Epithelial cell of esophagus (primary cell): ENCODE measurements at places on chromosomes 16 and 17.

- DNase-seq: peak; percentile 85
Measured at GRCh38 chr16:57000271-57001025, 11.1 kb downstream of the NLRC5 start.

GRCh38 chr16:51756447-51757123 lies 605.5 kb upstream of the SALL1 start:
- no peak for DNase-seq

GRCh38 chr17:63433746-63434591 lies 12.1 kb downstream of the CYB561 start:
- peak; percentile 63 for DNase-seq

DNA sequence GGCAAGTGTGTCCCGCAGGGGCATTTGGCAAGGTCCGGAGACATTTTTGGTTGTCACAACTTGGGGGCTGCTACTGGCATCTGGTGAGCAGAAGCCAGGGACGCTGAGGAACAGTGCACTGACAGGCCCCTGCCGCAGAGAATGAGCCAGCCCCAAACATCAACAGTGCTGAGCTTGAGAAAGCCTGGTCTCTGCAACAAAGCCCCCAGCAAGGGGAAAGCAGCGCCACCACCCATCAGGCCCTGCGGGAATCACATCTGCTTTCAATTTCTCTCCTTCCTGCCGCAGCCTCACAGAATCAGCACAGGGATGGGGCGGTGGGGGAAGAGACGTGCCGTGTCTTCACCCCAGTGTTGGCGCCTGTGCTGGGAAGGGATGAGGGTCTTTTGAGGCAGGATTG lies 14.8 kb upstream of the PRPSAP1 start:
- no peak for DNase-seq

- DNase-seq: peak; percentile 82
Measured at GRCh38 chr17:37466471-37466870, 23.2 kb upstream of the DUSP14 start.

DNA sequence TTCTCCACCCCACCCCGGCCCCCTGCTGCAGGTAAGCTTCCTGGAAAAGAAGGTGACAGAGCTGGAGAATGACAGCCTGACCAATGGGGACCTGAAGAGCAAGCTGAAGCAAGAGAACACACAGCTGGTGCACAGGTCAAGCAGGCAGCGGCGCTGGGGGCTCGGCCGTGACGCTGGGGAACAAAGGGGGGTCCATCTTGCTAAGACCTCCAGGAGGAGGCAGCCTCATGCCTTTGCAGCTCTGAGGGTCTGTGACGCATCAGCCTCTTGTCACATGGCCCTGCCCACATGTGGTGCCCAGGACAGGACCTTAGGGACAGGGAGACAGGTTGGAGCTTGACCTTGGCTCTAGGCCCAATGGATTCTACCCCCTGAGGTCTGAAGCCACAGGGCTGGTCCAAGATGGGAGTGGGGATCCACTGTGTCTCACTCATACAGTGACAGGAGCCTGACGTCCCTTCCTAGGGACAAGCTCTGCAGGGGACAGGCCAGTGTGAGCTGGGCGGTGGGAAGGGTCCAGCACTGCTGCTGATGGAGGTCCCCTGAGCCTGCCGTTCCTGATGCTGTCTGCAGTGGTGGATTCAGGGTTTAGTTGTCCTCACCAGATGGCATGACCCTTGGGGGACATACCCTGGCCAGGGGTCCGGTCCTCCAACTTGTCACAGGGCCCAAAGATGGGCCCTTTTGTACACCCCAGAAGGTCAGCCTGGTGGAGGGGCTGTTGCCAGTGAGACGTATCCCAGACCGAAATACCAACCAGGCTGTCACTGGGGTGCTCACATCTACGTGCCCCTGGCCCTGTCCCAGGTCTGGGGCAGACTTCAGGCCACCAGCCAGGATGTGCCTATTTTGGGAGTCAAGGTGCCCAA lies 132.6 kb downstream of the RAB11FIP4 start:
- DNase-seq: no peak

DNA sequence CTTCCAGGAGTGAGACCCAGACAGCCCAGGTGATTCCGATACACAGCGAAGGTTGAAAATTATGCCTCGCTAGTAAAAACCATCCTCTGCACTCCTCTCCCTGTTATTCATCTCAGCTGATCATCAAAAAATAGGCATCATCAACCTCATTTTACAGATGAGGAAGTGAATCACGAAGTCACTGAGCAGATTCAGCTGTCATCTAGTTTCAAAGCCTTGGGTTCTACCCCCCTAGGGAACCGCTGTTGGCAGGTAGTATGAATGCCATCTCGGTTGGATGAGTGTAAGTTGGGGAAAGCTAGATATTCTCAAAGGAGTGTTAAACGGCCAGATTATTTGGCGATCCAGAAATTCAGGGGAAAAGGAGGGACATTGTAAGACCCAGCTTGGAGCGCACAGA lies 2.0 kb downstream of the CRYM start:
- DNase-seq: no peak

GRCh38 chr17:48483004-48483403 lies 47.8 kb downstream of the HOXB1 start:
- peak; percentile 54 for DNase-seq

- DNase-seq: no peak
Measured at GRCh38 chr17:79562931-79563210, 48.0 kb downstream of the RBFOX3 start.

GRCh38 chr17:72422204-72422504 lies 301.3 kb downstream of the SOX9 start:
- no peak for DNase-seq

DNA sequence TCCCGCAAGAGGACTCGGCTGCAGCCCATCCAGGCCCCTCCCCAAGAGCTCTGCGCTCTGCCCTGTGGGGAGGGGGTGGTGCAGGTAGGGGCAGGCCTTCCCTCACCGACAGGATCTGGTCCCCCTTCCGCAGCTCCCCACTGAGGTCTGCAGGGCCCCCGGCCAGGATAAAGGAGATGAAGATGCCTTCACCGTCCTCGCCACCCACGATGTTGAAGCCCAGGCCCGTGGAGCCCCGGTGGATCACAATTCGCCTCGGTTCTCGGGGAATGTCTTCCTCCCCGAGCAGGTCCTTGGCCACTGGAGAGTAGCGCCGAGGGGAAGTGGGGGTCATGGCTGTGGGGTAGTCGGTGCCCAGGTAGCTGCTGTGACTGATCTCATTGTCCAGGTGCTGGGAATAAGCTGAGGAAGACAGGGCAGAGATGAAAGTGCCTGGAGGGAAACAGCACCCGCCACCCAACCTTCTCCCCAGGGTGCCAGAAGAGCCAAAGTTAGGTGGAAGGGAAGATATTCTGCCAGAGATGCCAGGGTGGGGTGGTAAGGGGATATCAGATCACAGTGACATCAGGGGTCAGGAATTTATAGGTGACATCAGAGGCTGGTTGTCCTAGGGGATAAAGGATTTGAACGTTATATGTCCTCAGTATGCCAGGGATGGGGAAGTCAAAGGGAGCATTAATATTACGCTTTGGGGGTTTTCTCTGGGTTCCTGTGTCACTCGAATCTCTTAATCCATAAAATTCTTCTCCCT lies 17.7 kb upstream of the ASGR1 start:
- no peak for DNase-seq

- no peak for DNase-seq
Measured at GRCh38 chr17:68207651-68208253, 40.1 kb upstream of the AMZ2 start.

DNA sequence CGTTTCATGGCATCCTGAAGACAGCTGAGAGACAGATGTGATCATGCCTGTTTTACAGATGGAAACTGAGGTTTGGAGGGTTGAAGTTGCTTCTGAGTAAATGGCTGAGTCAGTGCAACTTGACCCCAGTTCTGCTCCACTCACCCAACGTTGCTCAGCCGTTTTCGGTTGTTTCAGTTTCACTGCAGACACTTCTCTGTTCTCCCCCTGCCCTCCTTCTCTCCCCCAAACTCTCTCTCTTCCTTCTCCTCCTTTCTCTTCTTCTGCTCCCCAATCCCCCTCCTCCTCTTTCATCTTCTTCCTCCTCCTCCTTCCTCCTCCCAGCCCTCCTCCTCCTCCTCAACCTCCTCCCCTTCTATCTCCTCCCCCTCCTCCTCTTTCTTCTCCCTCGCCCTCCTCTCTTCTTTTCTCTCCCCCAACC lies 9.4 kb upstream of the CEP20 start:
- peak; percentile 61 for DNase-seq

DNA sequence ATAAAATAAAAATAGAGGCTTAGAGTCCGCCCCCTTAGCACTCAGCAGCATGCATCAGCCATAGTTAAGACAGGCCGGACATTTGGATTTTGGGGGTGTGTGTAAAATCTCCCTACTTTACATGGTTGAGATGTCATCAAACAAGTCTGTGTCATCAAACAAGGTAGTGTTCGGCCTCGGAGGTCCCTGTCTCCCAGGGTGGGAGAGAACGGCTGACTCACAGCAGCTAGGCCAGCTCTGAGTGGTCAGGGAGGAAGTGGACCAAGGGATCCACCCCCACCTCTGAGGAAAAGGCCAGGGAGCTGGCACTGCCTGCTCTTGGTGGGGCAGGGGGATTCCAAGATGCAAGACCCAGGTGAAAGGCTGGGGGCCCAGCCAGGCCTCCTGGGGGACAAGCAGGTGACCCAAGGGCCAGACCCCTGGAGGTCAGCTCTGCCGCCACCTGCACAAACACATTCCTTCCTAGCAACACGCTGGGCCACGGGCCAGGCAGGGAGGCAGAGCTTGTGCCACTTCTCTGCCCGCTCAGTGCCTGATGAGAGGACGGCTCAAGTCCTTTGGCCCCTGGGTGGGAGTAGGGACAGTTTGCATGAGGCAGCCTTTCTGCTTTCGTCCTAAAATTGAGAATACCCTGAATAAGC lies 28.5 kb downstream of the KIFC3 start:
- no peak for DNase-seq

DNA sequence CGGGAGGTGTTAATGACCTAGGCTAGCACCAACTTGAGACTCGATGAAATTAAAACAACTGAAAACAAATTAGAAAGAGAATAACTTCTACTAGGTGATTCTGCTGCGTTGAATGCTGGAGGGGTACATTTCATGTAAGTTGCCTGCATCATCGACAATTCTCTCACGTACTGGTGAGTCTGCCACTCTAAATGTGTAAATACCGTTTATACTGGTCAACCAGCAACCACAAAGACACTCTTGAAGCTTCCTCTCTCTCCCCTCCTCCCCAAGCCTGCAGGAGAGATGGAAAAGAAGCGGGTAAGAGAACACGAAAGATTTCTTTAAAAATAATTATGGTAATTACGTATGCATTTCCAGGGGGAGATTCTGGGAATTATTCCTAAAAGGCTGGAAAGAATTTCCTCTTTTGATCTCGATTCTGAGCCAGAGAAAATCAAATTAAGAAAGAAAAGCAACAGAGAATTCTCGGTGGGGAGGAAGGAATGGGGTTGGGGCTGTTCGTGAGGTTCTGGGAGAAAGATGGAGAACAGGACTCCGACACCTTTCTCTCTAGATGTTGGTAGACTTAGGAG lies 68.6 kb upstream of the MRTFB start:
- no peak for DNase-seq

GRCh38 chr16:5932906-5933305 lies 835.3 kb upstream of the EEF2KMT start:
- no peak for DNase-seq

- no peak for DNase-seq
Measured at GRCh38 chr17:81120695-81121621, 44.3 kb upstream of the PVALEF start.

- no peak for DNase-seq
Measured at GRCh38 chr17:80717720-80718083, 173.1 kb downstream of the RPTOR start.

GRCh38 chr17:67467500-67468455 lies 90.7 kb downstream of the PITPNC1 start:
- DNase-seq: no peak

- DNase-seq: no peak
Measured at GRCh38 chr17:57530026-57530425, 215.1 kb downstream of the CCDC182 start.

DNA sequence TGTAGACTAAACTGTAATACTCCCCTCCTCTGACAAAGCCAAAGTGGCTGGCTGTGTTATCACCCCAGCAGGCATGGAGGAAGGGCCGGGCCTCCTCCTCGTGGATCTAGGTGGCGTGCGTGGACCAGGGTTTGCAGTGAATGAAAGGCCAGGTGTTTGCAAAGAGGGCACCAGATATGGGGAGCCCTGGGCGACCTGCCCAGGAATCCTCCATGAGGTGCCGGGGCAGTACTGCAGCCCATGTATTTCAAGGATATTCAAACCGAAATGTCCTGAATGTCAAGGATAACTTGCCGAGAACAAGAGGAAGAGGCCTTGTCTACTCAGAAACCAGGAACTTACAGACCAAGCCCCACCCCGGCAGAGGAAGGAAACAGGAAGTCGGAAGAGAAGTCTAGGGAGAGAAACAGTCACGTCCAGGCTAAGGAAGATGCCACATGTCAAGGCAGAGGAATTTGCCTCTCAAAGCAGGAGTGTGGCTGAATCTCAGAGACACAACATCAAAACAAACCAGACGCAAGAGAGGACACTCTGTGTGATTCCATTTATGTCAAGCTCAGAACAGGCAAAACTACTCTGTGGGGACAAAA lies 13.7 kb upstream of the OSGIN1 start:
- DNase-seq: no peak

- DNase-seq: no peak
Measured at GRCh38 chr16:1689853-1690252, 11.8 kb downstream of the JPT2 start.
